Nasal cavity respiratory epithelium epithelial cell of viscerocranial mucosa (primary cell): ENCODE measurements at places on chromosomes 3 and 15. TPM values are rescaled to one million over a fixed set of nuclear protein-coding genes. Genes with fewer than 3 reads are reported as not detected.

Gene COX5A
- total RNA-seq = 64.9 and 75.4 TPM in 2 replicates

Gene ADAMTS9
- 0.34 and 9.0 TPM in 2 replicates for total RNA-seq

Gene WNT7A
- 12.6 and 13.7 TPM in 2 replicates for total RNA-seq

Gene EBLN2
- 4.1 and 7.0 TPM in 2 replicates for total RNA-seq

Gene SEC22A
- 34.1 and 60.5 TPM in 2 replicates for total RNA-seq

Gene DUOXA2
- total RNA-seq = not detected in 2 replicates

Gene IQSEC1
- 7.5 and 22.6 TPM in 2 replicates for total RNA-seq

Gene RAD18
- 5.8 and 9.4 TPM in 2 replicates for total RNA-seq

Gene NMD3
- total RNA-seq = 99.0 and 107 TPM in 2 replicates

Gene ZNF80
- total RNA-seq = not detected in 2 replicates

Gene PTPN23
- 13.7 and 33.0 TPM in 2 replicates for total RNA-seq

Gene PLCD1
- 41.4 and 41.6 TPM in 2 replicates for total RNA-seq

Gene GADL1
- not detected in 2 replicates for total RNA-seq

Gene UROC1
- total RNA-seq = not detected in 2 replicates

Gene SERPINI2
- not detected in 2 replicates for total RNA-seq

Gene GOLGA6L4
- 0.34 and 0.78 TPM in 2 replicates for total RNA-seq

Gene TMC3
- not detected in 2 replicates for total RNA-seq

Gene MAPKAPK3
- total RNA-seq = 42.4 and 65.1 TPM in 2 replicates

Gene BCHE
- total RNA-seq = under 0.01 and 1.6 TPM in 2 replicates

Gene CLDN16
- 1.0 and 3.4 TPM in 2 replicates for total RNA-seq

Gene C3orf20
- not detected in 2 replicates for total RNA-seq

Gene GOLGA8G
- 0.07 TPM in 1 of 2 replicates, not detected in the other for total RNA-seq

Gene CHRNA7
- total RNA-seq = 0.34 and 0.50 TPM in 2 replicates

Gene GPR62
- under 0.01 TPM in 1 of 2 replicates, not detected in the other for total RNA-seq

Gene MUC13
- not detected in 2 replicates for total RNA-seq

Gene SCAMP5
- under 0.01 and 0.64 TPM in 2 replicates for total RNA-seq

Gene TIMMDC1
- 61.6 and 75.2 TPM in 2 replicates for total RNA-seq

Gene TF
- 0.21 and 0.34 TPM in 2 replicates for total RNA-seq

Gene IQCB1
- 21.5 and 24.4 TPM in 2 replicates for total RNA-seq

Gene MTMR10
- 9.6 and 11.8 TPM in 2 replicates for total RNA-seq

Gene ECE2
- not detected in 2 replicates for total RNA-seq

Gene CCR3
- 0.07 TPM in 1 of 2 replicates, not detected in the other for total RNA-seq

Gene PDZRN3
- total RNA-seq = 0.21 and 0.34 TPM in 2 replicates

Gene PGBD4
- 2.4 and 2.7 TPM in 2 replicates for total RNA-seq

Gene ADPGK
- total RNA-seq = 35.5 and 51.5 TPM in 2 replicates

Gene LMOD3
- not detected in 2 replicates for total RNA-seq

Gene CBLB
- 17.4 and 71.3 TPM in 2 replicates for total RNA-seq

Gene CLSTN2
- under 0.01 and 0.21 TPM in 2 replicates for total RNA-seq

Gene ZKSCAN7
- total RNA-seq = 2.7 and 7.8 TPM in 2 replicates

Gene NME9
- 0.21 TPM in 1 of 2 replicates, not detected in the other for total RNA-seq

Gene GHRL
- not detected in 2 replicates for total RNA-seq

Gene ATP8B4
- total RNA-seq = under 0.01 and 1.00 TPM in 2 replicates

Gene SEMA3F
- total RNA-seq = 37.3 and 205 TPM in 2 replicates

Gene AGBL1
- total RNA-seq = not detected in 2 replicates

Gene ACSBG1
- not detected in 2 replicates for total RNA-seq

Gene TUBGCP5
- total RNA-seq = 10.3 and 21.1 TPM in 2 replicates
